ENCODE measurements at places on chromosomes 7 and 10. TPM values are rescaled to one million over a fixed set of nuclear protein-coding genes. Genes with fewer than 3 reads are reported as not detected.

GRCh38 chr7:121085922-121086321 is 97.4 kb downstream of the CPED1 start:
- DNase-seq: no peak

DNA sequence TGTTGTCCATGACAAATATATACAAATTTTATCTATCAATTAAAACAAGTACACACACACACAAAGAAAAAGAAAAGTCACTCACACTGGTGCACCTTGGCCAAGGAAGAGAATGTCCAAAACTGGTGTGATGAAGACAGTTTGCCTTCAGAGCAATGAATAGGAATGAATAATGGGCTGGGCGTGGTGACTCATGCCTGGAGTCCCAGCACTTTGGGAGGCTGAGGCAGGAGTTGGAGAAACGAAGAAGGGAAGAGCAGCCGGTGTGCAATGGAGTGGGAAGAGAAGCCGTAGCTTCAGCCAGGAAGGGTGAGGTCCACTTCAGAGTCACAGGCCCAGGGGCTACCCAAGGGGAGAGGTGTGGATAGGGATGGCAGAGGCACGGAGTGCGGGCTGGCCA is 253.6 kb downstream of the CCSER2 start:
- no peak for DNase-seq

DNA sequence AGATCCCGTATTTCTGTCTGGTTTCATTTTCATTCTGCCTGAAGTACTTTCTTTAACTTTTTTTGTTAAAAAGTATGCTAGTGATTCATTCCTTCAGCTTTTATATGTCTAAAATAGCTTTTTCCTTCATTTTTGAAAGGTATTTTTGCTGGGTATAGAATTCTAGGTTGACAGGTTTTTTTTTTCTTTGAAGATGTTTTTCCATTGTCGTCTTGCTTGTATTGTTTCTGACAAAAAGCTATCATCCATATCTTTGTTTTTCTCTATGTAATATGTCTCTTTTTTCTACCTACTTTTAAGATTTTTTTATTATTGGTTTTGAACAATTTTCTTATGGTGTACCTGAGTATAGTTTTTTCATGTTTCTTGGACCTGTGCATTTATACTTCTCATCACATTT is 8.2 kb downstream of the CUTC start:
- DNase-seq: no peak

GRCh38 chr7:142469696-142470543 is 212.1 kb upstream of the PRSS58 start:
- DNase-seq: no peak

GRCh38 chr7:87599336-87599735 is 1.3 kb downstream of the ABCB1 start:
- no peak for DNase-seq

- no peak for DNase-seq
These were observed 59.4 kb upstream of the UCN3 start for GRCh38 chr10:5305374-5305773.

DNA sequence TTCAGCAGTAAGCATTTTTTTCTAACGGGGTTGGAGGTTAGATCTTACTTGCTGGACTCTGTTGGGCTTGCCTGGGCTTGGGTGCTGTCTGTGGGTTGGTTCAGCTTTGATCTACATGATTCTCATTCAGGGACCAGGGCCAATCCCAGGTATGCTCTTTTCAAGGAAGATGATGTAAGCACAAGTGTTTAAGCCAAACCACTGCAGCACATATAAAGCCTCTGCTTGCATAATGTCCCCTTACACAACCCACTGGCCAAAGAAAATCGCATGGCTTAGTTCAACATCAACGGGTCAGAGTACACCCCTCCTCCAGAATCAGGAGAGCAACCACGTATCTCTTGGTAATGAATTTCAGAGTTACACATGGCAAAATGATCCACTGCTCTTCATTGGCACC is 83.9 kb downstream of the DNAJB9 start:
- no peak for DNase-seq

DNA sequence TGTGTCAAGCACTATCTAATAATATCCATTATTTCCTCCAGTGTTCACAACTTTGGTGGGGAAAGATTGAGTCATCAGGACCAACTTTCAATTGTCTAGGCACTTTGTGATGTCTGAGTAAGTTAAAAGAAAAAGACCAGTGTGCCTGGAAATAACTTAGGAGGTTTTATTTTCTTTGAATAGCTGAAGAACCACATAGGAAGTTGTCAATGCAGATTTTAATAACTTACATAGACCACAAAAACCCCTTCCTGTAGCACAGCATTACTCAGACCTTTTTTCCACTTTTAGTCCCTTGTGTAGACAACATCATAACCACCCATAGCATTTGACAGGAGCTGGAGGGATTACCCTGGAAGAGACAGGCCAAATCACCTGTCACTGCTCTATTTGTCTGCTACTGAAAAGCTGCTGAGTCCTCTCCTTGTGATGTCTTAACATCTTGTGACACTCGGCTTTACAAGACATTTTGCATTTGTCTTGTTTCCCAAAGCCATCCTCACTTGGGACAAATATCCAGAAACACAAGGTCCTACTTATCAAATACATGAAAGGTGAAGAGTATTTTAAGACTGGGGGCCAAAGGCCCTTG is 241.5 kb upstream of the PTER start:
- DNase-seq: no peak

GRCh38 chr7:2608921-2609411 is 22.8 kb upstream of the TTYH3 start:
- no peak for DNase-seq

Gene TAS2R60
- not detected for total RNA-seq

Gene EN2
- total RNA-seq: 3.2 TPM

Gene PRPS1L1
- not detected for total RNA-seq

Gene TMEM139
- 49.3 TPM for total RNA-seq

Gene OPN1SW
- total RNA-seq: not detected

Gene SLC39A12
- total RNA-seq: not detected

Measured in Calu3 (cell line).